ENCODE measurements at places on chromosomes 13 and 19.

DNA sequence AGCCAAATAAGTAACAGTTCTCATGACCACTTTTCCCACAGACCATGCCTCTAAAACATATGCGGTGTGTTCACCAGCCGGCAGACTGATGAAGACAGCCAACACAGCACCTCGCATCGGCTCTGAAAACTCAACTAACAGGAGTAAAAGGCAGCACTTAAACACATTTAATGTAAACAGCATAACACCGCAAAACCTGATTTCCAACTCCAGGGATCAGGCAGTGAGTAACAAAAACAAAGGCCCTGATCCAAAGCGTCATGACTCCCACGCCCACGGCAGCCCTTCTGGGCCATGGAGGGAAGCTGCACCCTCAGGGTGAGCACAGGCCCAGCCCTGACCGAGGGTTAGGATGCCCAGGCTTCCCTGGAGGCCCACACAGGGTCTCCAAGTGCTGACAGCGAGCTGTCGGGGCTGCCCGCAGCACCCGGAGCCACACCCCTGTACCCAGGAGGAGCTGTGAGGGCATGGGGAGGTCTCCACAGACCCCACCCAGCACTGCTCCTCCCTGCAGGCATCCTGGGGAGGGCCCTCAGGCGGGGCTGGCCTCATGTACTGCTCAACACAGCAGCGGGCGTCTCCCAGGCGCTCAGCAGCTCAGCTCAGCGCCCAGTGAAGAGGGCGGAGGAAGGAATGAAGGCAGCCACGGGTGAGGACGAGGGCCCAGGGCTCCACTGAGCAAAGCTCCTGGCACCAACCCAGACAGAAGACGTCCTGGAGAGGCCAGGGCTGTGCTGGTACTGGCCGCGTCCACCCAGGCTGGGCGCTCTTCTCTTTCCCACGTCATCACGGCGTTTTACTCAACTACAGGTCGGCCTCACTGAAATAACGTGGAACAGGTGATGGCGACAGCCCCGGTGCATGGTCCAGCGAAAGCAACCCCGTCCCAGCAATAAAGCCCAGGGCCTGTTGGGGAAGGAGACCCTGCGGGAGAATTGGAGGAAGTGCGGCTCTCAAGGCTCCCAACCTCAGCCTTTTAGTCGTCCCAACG is 53.7 kb downstream of the RASA3 start:
- DNase-seq: no peak

DNA sequence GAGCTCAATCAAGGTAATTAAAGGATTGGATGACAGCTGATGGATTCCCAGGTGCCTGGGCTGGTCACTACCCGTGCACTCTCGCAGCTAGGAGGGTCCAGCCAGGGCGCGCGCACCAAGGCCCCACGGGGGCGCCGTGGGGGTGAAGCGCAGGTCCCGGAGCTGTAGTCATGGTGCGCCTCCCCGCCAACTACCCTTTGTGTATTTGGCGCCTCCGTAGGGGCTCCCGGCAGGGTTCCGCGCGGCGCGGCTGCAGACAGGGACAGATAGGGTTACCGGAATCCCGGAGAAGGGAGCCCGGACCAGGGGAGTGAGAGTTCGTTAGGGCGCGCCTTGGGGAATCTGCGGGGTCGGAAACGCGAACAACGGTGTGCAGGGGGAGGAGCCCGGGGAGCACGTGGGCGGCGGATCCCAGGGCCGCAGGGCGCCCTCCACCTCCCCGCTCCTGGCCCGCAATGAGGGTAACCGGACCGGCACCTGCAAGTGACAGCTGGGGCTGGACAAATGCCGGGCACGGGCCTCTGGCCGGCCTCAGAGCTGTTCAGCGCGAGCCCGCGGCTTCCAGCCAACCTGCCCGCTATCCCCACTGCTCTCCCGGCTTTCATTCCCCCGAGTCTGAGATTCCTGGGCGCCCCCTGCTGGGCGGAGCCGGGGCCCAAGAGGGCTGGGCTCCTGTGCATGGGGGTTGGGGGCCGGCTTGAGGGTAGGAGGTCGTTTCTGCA is 3.4 kb upstream of the PRAM1 start:
- peak; percentile 94 for DNase-seq

GRCh38 chr13:110124201-110124940 is 182.6 kb downstream of the COL4A1 start:
- no peak for DNase-seq

- no peak for DNase-seq
These were observed 65.0 kb upstream of the GTF2F2 start for GRCh38 chr13:45055198-45055901.

DNA sequence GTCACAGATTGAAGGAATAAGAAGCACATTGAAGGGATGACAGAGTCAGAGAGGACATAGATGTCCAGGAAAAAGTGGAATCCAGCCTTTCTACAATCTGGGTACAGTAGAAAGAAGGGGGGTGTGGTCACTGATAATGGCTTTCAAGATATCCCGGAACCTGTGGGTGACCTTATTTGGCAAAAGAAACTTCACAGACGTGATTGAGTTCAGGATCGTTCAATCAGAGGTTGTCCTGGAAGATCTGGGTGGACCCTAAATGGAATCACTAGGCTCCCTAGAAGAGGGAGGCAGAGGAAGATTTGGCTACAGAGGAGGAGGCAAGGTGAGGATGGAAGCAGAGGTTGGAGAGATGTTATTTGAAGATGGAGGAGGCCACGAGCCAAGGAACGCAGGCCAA is 13.0 kb upstream of the SYCN start:
- no peak for DNase-seq

DNA sequence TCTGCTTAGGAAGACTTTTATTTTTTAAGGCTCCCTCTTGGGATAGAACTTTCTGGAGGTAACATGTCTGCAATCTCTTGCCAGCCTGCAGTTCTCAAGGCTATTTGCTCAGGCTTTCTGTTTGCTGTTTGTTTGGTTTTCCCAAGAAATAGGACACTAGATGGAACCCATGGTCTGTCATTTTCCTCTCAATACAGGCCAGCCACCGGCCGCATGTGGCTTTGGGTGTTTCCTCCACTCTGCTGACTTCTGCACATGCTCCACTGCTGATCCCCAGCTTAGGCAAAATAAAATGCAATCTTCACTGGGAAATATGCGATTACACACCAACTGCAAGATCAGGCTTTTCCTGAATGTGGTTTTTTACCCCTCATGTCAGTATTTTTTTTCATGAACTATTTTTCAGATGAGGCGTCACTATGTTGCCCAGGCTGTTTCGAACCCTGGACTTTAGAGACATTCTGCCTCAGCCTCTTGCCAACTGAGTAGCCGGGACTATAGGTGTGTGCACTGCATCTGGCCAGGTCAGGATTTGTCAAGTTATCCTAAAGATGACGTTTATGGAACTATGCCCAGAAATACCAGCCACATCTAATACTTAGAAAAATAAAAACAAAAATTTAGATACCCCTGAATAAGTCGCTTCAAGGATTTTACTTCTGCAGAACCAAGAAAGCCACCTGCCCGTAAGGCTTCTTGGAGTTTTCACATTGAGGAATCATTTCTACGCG is 94.3 kb upstream of the PABPC3 start:
- no peak for DNase-seq

GRCh38 chr19:36398571-36398970 is 19.6 kb upstream of the ZFP14 start:
- DNase-seq: no peak

DNA sequence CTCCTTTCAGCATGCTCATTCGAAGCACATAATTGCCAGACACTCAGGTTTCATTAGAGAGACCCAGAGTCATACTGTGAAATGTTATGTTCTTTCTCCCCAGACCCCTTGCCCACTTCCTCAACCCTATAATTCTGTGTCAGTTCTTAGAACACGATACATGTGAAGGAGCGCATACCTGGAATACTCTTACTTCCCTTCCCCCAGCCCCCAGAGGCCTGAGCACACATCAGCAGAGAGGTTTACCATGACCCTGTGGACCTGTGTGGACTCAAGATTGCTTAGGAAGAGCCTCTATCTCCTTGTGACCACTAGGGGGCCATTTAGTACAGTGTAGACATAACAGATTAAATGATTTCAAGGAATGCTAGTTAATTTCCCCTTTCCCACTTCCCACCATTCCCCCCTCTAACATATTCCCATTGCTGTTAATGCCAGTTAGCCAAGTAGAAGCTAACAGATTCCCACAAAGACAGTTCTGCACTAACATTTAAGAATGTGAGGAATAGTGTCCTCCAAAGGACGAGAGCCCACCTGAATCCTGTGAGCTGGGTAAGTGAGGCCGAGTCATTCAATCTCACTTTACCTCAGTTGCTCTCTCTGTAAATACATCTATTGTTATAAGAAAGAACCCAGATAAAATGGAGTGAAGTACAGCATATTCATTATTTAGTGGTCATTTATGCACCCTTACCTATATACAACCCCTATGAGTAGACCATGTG is 154.2 kb upstream of the MAB21L1 start:
- no peak for DNase-seq

DNA sequence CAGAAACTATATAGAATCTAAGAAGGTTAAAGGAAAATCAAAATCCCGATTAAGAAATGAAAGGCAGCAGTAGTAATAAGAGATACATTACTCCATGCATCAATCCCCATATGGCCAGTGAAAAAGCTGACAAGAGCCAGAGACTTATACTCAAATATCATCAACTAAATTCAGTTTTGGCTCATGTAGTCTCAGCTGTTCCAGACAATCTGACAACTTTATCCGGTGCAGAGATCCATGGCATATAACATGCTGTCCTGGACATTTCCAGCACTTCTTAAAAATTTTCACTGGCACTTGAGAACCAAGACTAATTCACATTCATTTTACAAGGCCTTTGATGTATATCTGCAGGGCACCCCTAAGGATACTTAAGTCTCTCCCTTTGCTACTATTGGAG is 255.7 kb upstream of the KLHL1 start:
- DNase-seq: no peak

GRCh38 chr13:97308735-97309429 is 86.7 kb downstream of the MBNL2 start:
- DNase-seq: no peak

- no peak for DNase-seq
These were observed 35.5 kb upstream of the ZNF254 start for GRCh38 chr19:24051516-24051915.

DNA sequence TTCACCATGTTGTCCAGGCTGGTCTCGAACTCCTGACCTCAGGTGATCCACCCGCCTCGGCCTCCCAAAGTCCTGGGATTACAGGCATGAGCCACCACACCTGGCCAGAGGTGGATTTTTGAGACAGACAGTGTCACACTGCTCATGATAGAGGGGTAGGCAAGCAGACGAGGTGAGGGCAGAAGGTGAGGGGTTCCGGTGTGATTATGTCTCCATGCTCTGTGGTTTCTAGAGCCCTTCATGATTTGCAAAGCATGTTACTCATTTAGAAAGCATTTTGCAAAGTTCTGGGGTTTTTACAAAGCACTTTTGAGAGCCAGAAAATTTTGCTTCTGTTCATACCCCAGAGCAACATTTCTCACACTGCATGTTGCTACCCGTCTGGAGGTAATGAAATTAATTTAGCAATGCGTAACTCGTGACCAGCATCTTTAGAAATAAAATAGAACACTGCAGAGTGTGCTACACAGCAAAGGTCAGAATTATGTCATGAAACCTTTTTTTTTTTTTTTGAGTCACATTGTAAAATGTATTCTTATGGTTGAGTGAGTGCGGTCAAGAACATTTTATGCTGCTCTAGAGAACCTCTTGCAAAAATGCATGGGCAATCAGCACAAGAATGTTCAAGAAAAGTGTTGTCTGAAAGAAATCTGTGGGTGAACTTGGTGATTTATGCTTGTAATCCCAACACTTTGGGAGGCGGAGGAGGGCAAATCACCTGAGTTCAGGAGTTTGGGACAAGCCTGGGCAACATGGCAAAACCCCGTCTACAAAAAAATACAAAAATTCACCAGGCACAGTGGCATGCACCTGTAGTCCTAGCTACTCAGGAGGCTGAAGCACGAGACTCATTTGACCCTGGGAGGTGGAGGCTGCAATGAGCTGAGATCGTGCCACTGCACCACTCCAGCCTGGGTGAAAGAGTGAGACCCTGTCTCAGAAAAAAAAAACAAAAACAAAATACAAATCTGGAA is 58.0 kb downstream of the MAP4K1 start:
- DNase-seq: no peak

DNA sequence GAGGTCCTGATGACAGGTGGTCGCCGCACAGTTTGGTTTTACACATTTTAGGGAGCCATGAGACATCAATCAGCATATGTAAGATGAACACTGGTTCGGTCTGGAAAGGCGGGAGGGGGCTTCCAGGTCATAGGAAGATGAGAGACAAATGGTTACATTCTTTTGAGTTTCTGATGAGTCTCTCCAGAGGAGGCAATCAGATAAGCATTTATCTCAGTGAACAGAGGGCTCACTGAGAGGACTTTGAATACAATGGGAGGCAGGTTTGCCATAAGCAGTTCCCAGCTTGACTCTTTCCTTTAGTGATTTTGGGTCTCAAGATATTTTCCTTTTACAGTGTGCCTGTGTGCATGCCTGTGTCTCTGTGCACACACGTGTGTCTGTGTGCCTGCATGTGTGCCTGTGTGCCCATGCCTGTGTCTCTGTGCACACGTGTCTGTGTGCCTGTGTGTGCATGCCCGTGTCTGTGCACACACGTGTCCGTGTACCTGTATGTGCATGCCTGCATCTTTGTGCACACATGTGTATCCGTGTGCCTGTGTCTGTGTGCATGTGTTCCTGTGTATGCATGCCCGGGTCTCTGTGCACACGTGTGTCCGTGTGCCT is 35.5 kb upstream of the TMEM255B start:
- DNase-seq: no peak

- no peak for DNase-seq
These were observed 17.5 kb downstream of the ATP7B start for GRCh38 chr13:51993713-51994112.

- peak; percentile 77 for DNase-seq
These were observed 12.0 kb downstream of the WDR88 start for GRCh38 chr19:33143897-33144405.

GRCh38 chr13:98443329-98443728 is 133.6 kb downstream of the STK24 start:
- no peak for DNase-seq

DNA sequence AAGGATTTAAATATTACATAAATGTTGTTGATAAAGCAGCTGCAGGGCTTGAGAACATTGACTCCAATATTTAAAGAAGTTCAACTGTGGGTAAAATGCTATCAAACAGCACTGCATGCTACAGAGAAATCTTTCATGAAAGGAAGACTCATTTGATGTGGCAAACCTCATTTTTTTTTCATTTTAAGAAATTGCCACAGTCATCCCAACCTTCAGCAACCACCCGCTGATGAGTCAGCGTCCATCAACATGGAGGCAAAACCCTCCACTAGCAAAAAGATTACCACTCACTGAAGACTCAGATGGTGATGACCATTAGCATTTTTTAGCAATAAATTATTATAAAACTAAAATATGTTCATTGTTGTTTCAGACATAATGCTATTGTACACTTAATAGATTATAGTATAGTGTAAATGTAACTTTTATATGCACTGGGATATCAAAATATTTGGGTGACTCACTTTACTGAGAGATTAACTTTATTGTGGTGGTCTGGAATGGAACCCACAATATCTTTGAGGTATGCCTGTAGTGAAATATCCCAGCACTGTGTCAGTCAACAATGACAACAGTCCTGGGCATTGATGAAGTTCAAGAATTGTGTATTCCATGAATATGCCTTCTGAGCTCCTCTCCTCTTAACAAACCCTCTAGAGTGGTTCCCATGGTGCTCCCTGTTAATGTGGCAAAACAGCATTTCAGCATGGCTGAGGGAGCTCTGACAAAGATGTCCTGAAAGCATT is 52.4 kb upstream of the SOX21 start:
- no peak for DNase-seq

GRCh38 chr13:95745752-95746151 is 68.8 kb downstream of the DNAJC3 start:
- DNase-seq: no peak
